Stimulated activated CD4-positive, alpha-beta T cell treated with anti-CD3 and anti-CD28 coated beads, Interleukin-1b, Interleukin-23, amount 100 ng/mL, for 48 hours (primary cell): ENCODE measurements at places on chromosomes 16 and 17.
A peak's percentile ranks its signal among the peaks of the same experiment; 100 is the strongest.

GRCh38 chr17:7704601-7705268, at the start of gene EFNB3:
Gene EFNB3 (plus strand): TSS chr17:7705202. CDS start chr17:7705599, 397 bp downstream.
- no peak for DNase-seq

GRCh38 chr17:2487306-2487705, 24.4 kb downstream of the METTL16 start:
- no peak for DNase-seq

DNA sequence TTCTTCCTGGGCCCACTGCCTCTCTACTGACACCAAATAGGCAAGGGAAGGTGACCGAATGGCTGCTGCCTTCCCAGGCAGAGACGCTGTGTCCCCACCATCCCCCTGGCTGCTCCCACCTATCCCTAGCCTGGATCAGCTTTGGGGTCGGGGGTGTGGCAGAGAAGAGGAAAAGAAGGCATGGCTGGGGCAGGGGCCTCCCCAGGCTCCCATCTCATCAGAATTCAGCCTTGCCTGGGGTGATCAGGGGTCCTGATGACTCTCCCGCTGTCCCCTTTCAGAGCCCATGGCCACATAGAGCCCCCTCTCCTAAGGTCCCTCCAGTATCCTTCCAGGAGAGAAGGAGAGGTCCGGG, 665 bp downstream of the PLXDC1 start:
- no peak for DNase-seq

DNA sequence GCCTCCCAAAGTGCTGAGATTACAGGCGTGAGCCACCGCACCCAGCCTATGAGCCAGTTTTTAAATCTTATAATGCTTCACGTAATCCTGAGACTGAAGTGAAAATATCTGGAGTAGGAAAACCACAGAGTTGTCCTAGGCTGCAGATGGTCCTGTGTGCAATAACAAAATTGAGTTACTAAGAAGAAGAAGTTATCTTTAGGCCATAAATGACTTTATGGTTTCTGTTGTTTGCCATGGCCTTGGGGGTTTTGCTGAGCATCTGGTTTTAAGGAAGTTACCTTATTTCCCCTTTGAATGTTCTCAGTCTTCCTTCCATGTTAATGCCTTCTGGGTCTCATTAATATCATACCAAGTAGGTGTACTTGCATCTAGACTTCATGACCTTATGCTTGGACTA, 16.5 kb downstream of the NMT1 start:
- DNase-seq: no peak

GRCh38 chr17:81955058-81955681, 5.8 kb downstream of the NOTUM start:
- no peak for DNase-seq

DNA sequence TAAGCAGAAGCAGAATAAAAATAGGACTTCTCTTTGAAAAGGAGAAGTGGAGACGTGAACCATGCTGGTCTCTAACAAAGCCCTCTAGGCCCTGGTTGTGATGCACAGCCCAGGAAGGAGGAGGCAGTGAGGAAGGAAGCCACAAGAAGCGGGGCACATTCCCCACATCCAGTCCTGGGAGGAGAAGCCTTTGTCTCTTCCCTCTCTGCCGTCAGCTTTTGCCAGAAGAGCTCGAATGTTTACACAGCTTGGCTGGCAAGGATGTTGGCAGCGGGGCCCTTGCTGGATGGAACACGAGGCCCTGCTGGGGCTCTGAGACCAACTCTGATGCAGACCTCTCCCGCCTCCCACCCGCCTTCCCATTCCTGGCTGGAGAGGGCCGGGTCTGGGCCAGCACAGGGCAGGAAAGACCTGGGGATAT, 91.3 kb downstream of the MAF start:
- no peak for DNase-seq

DNA sequence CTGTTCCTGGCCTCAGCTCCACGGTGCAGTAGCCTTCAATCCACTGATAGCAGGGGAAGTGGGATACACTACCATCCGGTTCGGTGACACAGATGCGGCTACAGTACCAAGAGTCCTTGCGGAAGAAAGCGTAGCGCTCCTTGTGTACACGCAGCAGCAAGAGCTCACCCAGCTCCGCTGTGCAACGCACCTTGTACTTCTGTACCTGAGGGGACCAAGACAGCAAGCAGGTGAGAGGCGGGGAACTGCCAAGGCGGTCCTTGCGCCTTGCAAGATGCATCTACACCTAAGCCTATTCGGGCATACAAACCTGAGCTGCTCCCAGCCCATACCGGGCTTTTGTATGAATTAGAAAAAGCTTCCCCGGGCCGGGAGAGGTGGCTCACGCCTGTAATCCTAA, 1.5 kb downstream of the ALOXE3 start:
- DNase-seq: no peak

DNA sequence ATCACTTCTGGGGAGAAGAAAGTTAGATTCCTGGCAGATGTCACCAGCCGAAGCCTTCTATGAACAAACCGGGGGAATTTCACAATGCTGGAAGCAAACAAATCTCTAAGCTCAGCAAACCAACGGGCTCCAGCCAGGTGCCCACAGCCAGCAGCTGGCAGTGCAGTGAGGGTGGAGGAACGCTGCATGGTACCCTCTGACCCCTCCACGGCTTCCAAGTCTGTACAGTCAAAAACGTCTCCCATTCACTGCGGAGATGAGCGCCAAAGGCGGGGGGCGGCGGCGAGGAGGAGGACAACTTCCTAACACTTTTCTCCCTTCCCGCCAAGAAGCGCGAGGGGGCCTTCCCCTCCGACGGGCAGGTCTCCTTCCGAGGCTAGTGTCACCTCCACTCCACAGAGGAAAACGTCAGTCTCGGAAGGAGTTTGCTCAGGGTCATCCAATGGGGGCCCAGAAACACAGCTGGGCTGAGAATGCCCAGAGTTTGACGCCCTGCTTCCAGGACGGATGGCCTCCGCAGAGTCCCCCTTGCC, 924 bp downstream of the ZNF598 start:
- peak; percentile 46 for DNase-seq

GRCh38 chr16:3573146-3573815, 3.9 kb downstream of the NLRC3 start:
- DNase-seq: no peak

DNA sequence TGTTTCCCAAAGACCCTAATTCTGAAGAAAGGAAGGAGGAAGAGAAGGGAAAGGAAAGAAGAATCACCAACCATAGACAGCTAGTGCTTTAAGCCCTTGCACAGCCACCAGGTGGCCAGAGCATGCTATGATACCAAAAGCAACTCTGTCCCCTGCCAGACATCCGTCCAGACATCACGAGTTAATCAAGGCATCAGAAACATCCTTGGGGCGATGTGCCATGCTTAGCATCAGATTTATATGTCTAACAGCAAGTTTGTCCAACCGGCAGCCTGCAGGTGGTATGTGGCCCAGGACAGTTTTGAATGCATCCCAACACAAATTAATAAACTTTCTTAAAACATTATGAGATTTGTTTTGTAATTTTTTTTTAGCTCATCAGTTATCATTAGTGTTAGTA, 2.9 kb upstream of the CRYBA1 start:
- DNase-seq: no peak

DNA sequence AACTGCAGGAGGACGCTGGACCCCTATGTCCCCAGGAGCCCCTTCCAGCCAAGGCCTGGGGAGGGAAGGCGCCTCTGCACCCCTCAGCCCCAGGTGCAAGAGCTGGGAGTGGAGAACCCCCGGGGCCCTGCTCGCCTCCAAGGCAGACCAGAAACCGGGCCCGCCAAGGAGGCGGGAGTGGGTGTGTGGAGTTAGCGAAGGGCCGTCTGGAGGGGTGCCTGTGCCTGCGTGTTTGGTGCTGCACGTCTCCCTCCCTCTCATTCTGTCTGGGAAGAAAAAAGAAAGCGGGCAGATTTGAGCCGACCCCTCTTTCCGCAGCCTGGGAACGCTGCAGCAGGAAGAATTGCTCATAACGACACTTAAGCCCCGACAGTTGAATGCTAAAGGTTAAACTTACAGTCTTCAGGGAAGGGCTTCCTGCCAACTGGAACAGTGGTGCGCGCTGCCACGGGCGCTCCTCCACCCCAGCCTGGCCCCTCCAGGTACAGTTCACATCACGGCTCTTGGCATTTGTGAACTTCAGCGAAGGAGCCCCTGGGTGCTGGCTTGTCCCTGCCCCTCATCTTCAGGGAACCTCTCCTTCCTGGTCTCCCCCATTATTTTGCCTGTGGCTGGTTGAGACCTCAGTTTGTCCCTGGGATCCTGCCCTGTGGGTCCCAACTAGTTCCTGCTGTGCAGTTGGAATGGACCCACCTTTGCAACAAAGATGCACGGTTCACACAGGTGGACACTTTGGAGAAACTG, 19.2 kb upstream of the ZFHX3 start:
- DNase-seq: no peak

DNA sequence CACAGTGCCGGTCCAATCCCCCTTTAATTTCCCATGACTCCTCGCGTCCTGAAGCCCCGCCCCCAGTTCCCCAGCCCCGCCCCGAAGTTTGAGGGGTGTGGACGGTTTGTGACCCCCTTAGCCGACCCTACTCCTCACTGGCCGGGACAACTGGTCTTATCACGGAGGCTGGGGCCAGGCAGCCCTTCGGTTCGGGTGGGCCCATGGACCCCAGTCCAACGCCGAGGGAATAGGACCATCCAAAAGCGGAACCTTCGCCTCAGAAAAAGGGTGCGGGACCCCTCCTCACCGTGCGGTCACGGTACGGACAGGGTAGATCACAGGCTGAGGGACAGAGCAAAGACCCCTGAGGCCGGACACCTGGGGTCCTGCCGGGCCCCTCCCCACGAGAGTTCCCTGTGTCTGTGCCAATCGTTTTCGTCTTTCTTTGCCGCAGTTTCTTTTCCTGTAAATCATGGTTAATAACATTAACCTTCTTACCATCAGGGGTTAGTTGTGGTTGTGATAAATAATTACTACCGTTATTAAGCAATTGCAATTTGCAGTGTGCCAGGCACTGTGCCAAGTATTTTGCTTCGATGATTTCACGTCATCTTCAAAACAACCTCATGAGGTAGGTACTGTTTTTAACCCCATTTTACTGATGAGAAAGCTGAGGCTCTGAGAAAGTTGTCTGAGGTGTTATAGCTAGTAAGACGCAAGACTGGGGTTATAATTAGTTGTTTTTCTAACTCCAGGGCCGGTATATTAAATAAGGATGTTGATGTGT, 543 bp downstream of the TMUB2 start:
- no peak for DNase-seq

DNA sequence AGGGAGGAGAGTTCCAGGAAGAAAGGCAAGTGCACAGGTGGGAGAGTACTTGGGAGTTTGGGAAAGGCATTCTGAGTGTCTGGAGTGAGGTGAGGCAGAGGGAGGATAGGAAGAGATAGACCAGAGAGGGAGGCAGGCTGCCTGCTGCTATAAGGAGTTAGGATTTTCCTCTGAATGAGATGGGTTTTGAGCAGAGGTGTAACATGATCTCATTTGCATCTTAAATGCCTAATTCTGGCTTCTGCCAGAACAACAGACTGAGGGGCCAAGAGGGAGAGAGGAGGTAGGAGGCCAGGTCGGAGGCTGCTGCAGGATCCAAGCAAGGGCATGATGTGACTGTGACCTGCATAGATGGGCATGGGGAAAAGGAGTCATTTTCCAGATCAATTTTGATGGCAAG, 31.5 kb upstream of the IRX6 start:
- no peak for DNase-seq

- DNase-seq: no peak
Measured at GRCh38 chr16:54488729-54489128, 202.1 kb upstream of the IRX3 start.

- DNase-seq: no peak
Measured at GRCh38 chr16:53546988-53547391, 44.0 kb upstream of the AKTIP start.

- no peak for DNase-seq
Measured at GRCh38 chr16:6484081-6484480, 848.6 kb upstream of the RBFOX1 start.

DNA sequence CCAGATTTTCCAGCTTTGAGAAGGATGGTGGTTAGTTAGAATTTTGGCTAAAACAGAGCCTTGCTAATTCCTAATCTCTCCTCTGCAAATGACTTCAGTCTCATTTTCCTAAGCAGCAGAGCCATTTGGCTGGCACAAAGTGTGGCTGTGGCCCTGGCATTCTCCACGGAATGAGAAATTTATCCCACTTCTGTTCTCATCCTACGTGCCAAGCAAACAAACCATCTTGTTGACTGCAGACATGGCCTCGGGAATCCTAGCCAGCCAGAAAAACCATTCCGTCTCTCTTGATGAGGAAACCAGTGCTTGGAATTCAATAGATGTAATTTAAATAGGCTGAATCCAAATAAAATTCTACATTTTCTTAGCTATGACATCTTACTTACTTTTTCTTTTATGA, 34.1 kb upstream of the ELAC2 start:
- DNase-seq: no peak

- DNase-seq: peak; percentile 58
Measured at GRCh38 chr17:47810200-47810821, 11.3 kb downstream of the OSBPL7 start.

- DNase-seq: no peak
Measured at GRCh38 chr17:68993112-68993511, 37.9 kb upstream of the ABCA8 start.

DNA sequence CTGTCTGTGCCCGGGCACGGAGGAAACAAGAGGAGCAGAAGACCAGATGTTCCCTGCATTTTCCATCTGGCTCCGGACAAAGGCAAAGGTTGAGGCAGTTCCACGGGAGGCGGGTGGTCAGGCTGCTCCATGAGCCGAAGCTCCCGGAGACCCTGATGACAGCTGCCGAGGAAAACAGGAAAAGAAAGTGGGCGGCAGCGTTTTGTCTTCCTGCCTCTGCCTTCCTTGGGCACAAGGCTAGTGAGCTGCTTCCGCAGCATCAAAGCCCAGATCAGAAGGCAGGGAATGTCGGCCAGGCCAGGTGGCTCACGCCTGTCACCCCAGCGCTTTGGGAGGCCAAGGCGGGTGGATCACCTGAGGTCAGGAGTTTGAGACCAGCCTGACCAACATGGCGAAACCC, 16.2 kb downstream of the SLC43A2 start:
- no peak for DNase-seq

- DNase-seq: no peak
Measured at GRCh38 chr16:1830213-1830612, 3.2 kb downstream of the FAHD1 start.

DNA sequence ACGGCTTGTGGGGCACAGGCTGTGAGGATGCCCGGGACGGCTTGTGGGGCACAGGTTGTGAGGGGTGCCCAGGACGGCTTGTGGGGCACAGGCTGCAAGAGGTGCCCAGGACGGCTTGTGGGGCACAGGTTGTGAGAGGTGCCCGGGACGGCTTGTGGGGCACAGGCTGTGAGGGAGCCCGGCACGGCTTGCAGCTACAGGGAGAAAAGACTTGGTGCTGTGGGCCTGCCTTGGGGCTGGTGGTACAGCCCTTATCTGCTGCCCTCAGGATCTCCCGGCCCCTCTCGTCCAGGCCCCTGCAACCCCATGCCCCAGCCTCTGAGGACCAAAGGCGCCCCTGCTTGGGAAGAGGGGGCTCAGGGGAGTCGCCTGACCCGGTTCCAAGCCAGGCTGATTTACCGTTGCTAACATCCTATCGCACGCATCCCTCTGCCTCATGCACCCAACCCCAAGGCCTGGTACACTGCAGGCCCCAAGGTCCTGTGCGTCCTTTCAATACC, 5.0 kb upstream of the HBM start:
- DNase-seq: no peak

DNA sequence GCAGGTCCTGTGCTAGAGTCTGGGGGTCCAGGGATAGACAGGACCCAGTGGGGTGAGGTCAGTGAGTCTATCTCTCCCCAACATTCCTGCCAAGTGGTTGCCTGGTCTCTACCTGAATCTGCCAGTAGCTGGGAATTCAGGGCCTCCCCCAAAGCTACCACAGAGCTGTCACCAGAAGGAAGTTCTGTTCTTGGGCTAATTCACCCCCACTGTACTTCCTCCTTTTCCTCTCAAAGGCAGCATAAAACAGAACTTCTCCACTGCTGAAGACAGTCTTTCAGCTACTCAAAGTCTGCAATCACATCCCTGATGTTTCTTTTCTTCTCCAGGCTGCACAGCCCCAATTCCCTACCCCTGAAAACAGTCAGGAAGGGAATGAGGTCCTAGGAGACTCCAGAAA, 8.7 kb downstream of the CAMTA2 start:
- DNase-seq: no peak
